ENCODE measurements at places on chromosomes 5 and 9.

DNA sequence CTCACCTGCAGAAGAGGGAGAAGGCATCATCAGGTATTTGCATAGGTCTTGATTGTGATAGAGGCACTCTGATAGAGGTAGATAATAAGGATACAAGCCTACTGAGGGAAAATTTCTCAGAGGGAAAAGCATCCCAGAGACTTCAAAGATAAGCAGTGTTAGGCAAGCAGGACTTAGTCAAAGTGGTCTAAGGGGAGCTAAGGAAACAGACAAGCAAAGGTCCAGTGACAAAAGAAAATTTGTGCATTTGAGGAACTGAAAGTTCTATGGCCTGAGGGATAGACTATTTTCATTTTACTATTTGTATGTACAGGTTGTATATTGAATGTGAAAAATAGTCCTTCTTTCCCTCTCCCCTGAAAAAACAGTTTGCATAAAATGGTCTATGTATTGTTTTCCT is 27.4 kb downstream of the OXCT1 start:
- DNase-seq, result no peak

DNA sequence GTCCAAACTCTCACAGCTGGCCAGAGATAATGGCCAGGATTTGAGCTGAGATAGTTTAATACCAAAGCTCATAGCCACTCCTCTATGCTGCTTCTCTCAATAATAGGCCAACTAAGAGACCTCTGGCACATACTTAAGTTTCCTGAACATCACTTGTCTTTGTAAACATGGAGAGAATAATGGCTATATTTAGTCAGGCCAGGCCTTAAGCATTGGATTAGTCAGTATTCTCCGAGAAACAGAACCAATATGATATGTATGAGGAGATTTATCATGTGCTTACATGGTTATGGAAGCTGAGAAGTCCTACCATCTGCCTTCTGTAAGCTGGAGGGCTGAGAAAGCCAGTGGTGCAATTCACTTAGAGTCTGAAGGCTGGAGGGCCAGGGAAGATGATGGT is 45.4 kb downstream of the CFAP95 start:
- no peak for DNase-seq

- DNase-seq, result no peak
Observed at GRCh38 chr5:44336708-44337107, 52.5 kb downstream of the FGF10 start.

DNA sequence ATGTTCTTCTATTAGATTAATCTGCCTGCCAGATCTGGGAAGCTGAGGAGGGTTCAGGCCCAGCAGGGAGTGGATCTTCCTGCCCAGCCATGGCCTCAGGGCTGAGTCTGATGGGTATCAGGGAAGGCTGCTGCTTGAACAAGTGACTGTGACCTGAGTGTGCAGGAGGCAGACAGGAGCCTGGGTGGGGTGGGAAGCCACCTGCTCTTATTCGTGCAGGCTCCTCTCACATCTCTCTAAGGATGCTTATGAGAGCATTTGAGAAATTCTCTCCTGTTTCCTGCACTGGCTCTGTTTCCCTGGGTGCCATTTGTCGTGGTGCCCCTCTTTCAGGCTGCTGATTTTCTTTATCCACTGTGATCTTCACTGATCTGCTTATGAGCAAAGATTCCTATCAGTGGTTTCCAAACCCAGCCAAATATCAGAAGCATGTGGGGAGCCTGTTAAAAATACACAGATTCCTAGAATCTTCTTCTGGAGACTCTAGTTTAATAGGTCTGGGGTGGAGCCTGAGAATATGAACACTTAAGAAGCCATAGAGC is 2.1 kb downstream of the RGS3 start:
- DNase-seq, result no peak

DNA sequence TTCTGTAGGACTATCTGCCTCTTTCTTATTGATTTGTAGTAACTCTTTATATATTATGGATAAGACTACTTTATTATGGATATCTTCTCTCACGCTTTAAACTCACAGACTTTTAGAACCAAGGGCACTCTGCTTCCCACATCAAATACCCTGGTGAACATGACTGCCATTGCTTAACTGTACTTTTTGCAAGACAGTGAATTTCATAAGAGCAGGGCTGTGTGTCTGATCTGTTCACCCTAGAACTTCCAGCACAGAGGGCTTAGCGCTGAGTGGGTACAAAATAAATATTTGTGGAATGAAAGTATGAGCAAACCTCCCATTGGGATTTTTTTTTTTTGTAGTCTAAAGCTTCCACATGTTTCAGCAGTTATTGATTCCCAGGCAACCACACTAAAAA is 84.8 kb downstream of the CFAP77 start:
- no peak for DNase-seq

DNA sequence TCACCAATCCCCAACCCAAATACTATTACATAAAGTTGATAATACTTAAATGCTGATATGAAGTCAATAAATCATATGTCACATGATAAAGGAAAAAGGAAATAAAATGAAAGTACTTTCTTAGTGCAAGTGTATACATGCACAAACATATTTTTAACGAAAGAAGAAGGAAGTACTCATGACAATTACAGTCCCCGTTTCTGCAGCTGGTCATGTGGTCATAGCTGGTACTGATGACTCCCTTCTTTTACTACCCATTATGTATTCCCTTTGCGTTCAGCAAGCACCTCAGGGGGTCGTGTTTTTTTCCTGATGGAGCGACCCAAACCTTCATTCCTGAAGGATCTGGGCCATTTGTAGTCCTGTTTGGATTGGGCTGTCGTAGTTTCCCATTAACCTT is 27.3 kb downstream of the CENPP start:
- DNase-seq, result no peak

GRCh38 chr5:169350016-169350415 is 49.1 kb upstream of the SLIT3 start:
- DNase-seq, result no peak

- DNase-seq, result peak; percentile 56
Observed at GRCh38 chr5:136249678-136250266, 56.8 kb upstream of the SMIM32 start.

- DNase-seq, result no peak
Observed at GRCh38 chr5:14063138-14063537, 80.0 kb upstream of the TRIO start.

GRCh38 chr9:121670431-121670830 is 19.0 kb downstream of the DAB2IP start:
- no peak for DNase-seq

DNA sequence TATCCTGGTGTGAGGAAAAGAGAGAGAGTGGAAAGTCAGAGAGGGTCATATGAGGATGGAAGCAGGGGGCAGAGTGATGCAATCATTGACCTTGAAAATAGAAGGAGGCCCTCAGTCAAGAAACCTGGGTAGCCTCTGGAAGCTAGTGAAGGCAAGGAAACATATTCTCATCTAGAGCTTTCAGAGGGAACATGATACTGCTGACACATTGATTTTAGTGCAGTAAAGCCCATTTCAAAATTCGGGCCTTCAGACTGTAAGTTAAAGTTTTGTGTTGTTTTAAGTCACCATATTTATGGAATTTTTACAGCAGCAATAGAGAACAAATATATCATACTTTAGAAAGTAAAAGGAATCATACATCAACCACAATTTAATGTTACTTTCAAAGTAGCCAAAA is 87.0 kb downstream of the ADAMTS19 start:
- no peak for DNase-seq

DNA sequence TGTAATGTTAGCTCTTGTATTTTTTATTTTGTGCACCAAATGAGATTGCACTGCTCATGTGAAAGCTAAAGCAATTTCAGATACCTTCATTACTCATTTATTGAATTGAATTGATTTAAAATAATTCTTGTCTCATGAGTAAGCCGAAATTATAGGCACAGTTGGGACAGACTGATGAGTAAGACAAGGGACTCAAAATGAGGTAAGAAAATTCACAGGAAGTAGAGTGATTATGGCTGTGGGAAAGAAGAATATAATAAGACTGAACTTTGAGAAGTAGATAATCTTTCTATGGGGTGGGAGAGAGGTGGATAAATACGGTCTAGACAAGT is 51.1 kb downstream of the NUDT12 start:
- no peak for DNase-seq

GRCh38 chr5:37740331-37741066 is 99.3 kb downstream of the GDNF start:
- DNase-seq, result no peak

DNA sequence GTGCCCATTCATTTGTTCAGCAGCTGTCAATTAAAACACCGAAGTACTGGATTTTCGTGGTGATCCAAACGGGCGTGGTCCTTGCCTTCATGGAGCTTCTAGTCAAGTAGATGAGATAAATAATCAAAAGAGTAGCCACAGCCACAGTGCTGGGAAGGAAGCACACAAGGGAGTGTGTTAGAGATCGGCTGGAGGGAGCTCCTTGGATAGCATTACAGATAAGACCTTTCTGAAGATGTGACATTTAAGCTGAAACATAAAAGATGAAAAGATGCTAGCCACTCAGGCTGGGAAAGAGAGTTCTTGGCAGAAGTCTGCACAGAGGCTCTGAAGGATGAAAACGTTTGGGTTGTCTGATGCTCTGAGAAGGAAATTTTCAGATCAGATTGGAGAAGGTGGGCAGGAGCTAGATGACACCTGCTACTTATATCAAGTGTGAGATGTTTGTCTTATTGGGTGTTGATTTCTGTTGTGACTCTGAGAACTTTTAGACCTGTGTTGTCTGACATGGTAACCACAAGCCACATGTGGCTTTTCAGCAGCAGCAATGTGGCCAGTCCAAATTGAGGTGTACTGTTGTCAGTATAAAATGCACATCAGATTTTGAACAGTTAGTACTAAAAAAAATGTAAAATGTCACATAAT is 123.9 kb downstream of the TLE4 start:
- no peak for DNase-seq

DNA sequence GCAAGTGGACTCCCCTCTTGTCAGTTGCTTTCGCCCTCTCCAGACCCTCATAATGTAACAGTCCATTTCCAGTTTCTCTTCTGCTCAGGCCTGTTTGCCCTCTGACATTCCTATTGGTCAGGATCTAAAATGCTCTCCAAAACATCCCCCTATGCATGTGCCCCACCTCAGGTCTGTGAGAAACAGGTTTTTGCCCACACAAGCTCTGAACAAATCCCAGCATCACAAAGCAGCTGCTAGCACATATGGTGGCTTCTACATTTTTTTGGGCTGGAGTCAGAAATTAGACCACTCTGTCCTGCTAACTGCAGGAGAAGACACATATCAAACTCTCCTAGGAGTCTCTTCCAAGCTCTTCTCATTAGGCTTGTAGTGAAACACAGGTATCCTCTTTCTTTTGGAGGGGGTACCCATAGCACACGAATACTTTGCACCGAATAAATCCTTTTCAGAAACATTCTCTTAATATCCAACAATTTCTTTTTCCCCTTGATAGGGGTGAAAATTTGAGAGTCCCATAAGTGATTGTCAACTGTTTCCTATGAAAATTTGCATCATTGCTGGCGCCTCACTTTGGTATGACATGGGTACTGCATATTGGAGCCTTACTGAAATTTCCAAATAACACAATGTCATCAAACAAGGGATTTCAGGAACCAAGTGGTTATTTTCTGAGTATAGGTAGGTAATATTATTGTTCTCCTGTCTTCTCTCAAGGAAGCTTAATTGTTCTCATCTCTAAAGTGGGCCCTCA is 19.3 kb upstream of the HSPA9 start:
- DNase-seq, result no peak

DNA sequence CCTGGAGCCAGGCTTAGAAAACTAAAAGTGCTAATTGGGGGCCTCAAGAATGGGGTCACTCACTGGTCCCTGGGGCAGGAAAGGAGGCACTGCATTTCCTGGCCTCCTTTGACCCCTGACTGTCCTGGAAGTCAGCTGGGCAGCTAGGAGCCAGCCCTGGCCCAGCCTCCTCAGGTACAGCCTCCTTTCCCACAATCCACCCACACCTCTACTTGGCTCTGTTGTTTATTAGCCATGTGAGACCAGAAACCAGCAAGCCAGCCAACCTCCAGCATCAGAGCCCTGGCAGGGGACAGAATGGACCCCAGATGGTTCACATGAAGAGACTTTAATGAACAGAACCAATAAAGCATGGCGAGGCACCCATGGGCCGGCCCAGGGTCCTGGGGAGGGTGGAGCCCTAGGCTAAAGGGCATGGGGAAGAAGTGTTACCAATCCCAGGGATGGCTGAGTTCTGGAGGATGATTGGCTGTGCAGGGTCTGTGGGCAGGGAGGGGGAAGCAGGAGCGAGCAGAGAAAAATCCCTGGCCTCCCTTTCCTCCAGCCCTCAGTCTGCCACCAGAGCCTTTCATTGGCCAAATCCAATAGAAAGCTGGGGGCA is 55.3 kb upstream of the ANGPTL2 start:
- DNase-seq, result no peak

DNA sequence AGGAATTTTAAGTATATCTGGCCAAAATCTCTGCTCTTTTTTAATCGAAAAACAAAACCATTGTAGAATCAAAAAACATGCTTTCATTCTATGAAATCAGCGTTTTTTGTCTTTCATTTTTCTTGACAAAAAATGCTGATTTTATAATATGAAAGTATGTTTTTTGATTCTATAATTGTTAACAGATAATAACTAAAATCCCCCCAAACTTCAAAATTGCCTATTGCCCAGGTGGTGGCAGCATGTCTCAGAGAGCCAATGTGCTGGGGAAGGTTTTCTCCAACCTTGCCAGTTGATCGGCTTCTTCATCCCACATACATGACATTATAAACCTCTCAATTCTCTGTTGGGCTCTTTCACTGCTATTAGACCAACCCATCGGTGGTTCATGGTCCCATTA is 5.1 kb upstream of the SMIM15 start:
- peak; percentile 45 for DNase-seq

- DNase-seq, result no peak
Observed at GRCh38 chr9:14083366-14083765, 230.6 kb downstream of the NFIB start.

DNA sequence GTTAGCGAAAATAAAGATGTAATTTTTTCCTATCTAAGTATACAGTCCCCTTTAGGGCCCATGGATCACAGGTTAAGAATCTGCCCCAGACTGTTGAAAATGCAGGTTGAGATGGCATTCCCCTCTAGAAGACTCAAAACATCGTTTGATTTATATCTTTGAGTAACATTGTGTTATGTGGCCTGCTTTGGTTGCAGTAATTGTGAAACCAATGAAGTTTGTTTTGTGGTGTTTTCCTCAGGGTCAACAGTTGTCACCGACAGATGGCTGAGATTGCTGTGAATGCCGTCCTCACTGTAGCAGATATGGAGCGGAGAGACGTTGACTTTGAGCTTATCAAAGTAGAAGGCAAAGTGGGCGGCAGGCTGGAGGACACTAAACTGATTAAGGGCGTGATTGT is 7.8 kb downstream of the CCT5 start:
- DNase-seq, result no peak

DNA sequence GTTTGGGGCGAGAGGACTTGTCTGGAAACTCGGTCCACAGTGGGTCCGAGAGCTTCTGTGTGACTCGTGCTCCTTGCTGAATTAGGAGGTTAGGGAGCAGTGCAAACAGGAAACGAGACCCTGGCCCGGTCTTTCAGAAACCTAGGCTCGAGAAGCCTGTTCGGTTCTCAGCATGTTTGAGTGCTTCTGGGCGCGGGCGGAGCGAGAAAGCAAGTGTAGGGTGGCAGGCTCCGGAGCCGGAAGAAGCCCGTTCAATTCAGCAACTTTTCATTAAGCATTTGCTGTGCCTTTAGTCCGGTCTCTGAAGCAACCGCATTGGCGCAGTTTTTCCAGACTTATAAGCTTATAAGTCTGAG is 547 bp downstream of the CLTA start:
- no peak for DNase-seq
